Cardiac ventricle fibroblast (primary cell): ENCODE measurements at places on chromosomes 12 and 14. TPM values are rescaled to one million over a fixed set of nuclear protein-coding genes. Genes with fewer than 3 reads are reported as not detected.

FOXG1 gene
- 0.05 TPM in 1 of 2 replicates, not detected in the other for total RNA-seq

FAM181A gene
- not detected in 2 replicates for total RNA-seq

TGFB3 gene
- total RNA-seq: 26.2 and 26.8 TPM in 2 replicates

PTPRO gene
- total RNA-seq: 0.10 TPM in 1 of 2 replicates, not detected in the other

KCNMB4 gene
- 1.9 and 2.4 TPM in 2 replicates for total RNA-seq

FAM234B gene
- 5.3 and 7.6 TPM in 2 replicates for total RNA-seq

NOC4L gene
- 11.3 and 12.4 TPM in 2 replicates for total RNA-seq

EFS gene
- 6.7 and 8.9 TPM in 2 replicates for total RNA-seq

VTI1B gene
- total RNA-seq: 41.9 and 49.1 TPM in 2 replicates

HOTAIR gene
- total RNA-seq: not detected in 2 replicates

GNB3 gene
- total RNA-seq: 0.20 and 2.4 TPM in 2 replicates

NINJ2 gene
- total RNA-seq: 0.20 TPM in 1 of 2 replicates, not detected in the other

MUCL1 gene
- total RNA-seq: not detected in 2 replicates

KRT2 gene
- not detected in 2 replicates for total RNA-seq

PSMA3 gene
- total RNA-seq: 83.3 and 90.4 TPM in 2 replicates

KRT7 gene
- 3.4 and 6.3 TPM in 2 replicates for total RNA-seq

MEG3 gene
- total RNA-seq: 35.4 and 39.1 TPM in 2 replicates

HCAR2 gene
- not detected in 2 replicates for total RNA-seq

CLEC4A gene
- total RNA-seq: 0.20 TPM in 1 of 2 replicates, not detected in the other

EID3 gene
- total RNA-seq: 4.7 and 7.2 TPM in 2 replicates

BBS10 gene
- total RNA-seq: 9.1 and 10.8 TPM in 2 replicates

BICDL1 gene
- not detected in 2 replicates for total RNA-seq

WNT5B gene
- total RNA-seq: 13.4 and 14.0 TPM in 2 replicates

SLC24A4 gene
- total RNA-seq: not detected in 2 replicates

CNPY2 gene
- total RNA-seq: 85.4 and 89.3 TPM in 2 replicates

ASCL1 gene
- total RNA-seq: not detected in 2 replicates

CFAP54 gene
- 0.12 and 1.0 TPM in 2 replicates for total RNA-seq

SLC5A8 gene
- not detected in 2 replicates for total RNA-seq

RIMBP2 gene
- total RNA-seq: 0.31 and 0.93 TPM in 2 replicates

SMCO2 gene
- not detected in 2 replicates for total RNA-seq

CAPZA3 gene
- total RNA-seq: not detected in 2 replicates

PITPNM2 gene
- total RNA-seq: 2.2 and 3.3 TPM in 2 replicates
